ENCODE measurements at places on chromosomes 7 and 10. TPM values are rescaled to one million over a fixed set of nuclear protein-coding genes. Genes with fewer than 3 reads are reported as not detected.

- no peak for DNase-seq
Observed at GRCh38 chr7:130896051-130896881, 162.3 kb upstream of the KLF14 start.

- no peak for DNase-seq
Observed at GRCh38 chr7:87935384-87935706, 1.3 kb downstream of the ADAM22 start.

DNA sequence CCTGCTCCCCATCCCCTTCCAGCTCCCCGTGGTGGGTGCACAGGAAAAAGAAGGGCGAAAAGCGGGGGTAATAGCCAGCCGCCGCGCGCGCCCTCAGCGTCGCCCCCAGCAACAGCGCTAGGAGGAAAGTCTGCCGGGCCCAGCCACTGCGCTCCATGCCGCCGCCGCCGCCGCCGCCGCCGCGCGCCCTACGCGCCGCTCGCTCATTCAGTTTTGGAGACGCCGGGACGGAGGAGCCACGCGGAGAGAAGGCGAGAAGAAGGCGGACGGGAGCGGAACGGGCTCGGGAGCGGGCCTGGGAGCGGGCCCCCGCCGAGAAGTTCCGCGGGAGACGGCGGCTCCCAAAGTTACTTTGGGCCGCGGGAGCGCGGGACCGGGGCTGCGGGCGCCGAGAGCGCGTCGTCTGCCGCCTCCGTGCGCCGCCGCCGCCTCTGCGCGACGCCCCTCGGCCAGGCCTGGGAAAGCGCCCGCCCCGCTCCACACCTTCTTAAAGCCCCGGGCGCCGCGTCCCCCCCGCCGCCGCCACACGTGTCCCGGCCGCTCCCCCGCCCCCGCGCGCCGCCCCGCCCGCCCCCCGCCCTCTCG is at the start of gene RELN:
Gene RELN (minus strand): TSS at position 459 of the 585 bp plus-strand sequence. CDS start 302 bp downstream, at position 157.
- no peak for DNase-seq

GRCh38 chr7:148819697-148820360 is 64.3 kb downstream of the EZH2 start:
- no peak for DNase-seq

- DNase-seq: no peak
Observed at GRCh38 chr10:73591935-73592699, 975 bp upstream of the USP54 start.

DNA sequence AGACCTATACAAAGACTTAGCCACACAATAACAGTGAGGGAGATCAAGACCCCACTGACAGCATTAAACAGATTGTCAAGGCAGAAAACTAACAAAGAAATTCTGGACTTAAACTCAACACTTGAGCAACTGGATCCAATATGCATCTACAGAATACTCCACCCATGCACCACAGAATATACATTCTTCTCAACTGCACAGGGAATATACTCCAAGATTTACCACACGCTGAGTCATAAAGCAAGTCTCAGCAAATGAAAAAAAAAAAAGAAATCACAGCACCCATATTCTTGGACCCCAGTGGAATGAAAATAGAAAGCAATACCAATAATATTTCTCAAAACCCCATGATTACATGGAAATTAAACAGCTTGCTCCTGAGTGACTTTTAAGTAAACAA is 680.2 kb downstream of the PCDH15 start:
- DNase-seq: no peak

GRCh38 chr10:91123261-91123660 is 97.2 kb upstream of the PCGF5 start:
- DNase-seq: no peak

- DNase-seq: peak; percentile 96
Observed at GRCh38 chr10:79084012-79084971, 15.5 kb downstream of the ZMIZ1 start.

DNA sequence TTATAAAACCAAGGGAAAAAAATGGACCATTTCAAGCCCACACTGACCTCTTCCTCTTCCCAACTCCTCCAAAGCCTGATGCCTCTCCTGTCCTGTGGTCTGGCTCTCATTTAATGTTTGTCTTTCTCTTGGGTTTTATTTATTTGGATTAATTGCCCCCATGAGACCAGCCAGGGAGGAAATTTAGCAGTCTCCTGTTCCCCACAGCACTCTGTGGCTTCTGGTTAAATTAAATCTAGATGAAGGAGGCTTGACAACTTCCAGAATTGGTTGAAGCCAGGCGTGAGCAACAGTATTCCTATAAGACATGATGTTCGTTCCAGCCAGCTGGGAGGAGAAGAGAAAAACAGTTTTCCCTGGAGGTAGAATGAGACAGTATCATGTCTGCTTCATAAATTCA is 15.1 kb upstream of the PRLHR start:
- DNase-seq: no peak

- no peak for DNase-seq
Observed at GRCh38 chr10:103541616-103542015, 48.1 kb downstream of the NEURL1 start.

The ATG9B gene
- 0.12 TPM for total RNA-seq

The OR13A1 gene
- total RNA-seq: not detected

The HABP2 gene
- total RNA-seq: not detected

The HTR5A gene
- not detected for total RNA-seq

The FAM24A gene
- total RNA-seq: not detected

The CYP51A1 gene
- 38.4 TPM for total RNA-seq

The TBXAS1 gene
- total RNA-seq: 24.5 TPM

The ZC3HAV1L gene
- 17.5 TPM for total RNA-seq

The CALHM3 gene
- total RNA-seq: not detected

Measured in aorta (tissue), 5 donors.